Cardiac septum (tissue), 1 donor: ENCODE measurements at places on chromosomes 3 and 15. TPM values are rescaled to one million over a fixed set of nuclear protein-coding genes. Genes with fewer than 3 reads are reported as not detected.

GRCh38 chr3:67000009-67000408, 1.9 kb downstream of the KBTBD8 start:
- no peak for DNase-seq

DNA sequence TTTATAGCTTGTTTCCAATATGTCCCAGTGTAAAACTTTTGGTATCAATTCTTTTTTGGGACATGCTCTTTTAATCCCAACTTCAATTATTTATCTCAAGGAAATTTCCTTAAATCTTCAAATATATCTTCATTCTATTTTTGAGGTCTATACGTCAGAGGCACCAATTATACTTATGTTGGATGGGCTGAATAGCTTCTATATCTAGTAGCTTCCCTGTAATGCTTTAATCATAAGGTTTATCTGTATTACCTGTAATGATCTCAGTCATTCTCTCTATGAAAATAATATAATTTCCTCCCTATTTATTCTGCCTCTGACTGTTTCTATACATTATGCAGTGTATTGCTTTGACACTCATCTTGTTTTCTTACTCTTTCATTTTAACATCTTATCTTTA, 29.9 kb upstream of the MCCC1 start:
- no peak for DNase-seq

The CCNDBP1 gene
- 56.6 TPM for total RNA-seq

The GOLGA6A gene
- not detected for total RNA-seq

DNA sequence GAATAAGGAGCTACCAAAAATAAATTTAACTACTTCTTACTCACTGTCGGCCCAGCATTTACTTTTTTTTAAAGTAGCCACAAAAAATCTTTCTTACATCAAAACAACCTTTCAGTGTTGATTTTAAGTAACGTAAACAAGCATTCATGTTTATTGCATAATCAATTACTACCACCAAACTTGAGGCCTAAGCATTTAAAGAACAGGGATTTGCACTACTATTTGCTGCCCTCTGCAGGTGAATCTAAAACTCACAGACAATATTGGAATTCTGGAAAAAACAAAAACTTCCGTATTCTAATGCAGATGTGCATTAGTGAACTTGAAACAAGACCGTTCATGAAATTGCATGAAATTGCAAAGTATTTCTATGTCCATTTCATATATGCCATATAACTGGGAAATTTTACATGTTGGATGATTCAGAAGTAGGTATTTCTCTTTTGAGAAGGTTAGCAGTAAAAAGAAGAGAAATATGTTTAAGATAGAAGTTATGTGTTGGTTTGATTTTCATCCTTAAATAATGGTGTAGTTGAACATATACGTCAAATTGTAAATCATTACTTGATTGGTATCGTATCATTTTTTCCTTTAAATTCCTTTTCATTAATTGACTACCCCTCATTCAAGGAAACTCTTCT, 55.6 kb downstream of the CGGBP1 start:
- no peak for DNase-seq

The ALDH1A2 gene
- total RNA-seq, result 22.9 TPM

The CCR1 gene
- 3.2 TPM for total RNA-seq

- no peak for DNase-seq
Observed at GRCh38 chr3:123653221-123653682, 68.4 kb upstream of the HACD2 start.
